T-helper 2 cell treated with Interferon-gamma antibody and Interleukin-4, amounts not matched to agents 5 μg/mL and 100 μg/mL, for 36 hours (primary cell): ENCODE measurements at places on chromosomes 1 and 21.

DNA sequence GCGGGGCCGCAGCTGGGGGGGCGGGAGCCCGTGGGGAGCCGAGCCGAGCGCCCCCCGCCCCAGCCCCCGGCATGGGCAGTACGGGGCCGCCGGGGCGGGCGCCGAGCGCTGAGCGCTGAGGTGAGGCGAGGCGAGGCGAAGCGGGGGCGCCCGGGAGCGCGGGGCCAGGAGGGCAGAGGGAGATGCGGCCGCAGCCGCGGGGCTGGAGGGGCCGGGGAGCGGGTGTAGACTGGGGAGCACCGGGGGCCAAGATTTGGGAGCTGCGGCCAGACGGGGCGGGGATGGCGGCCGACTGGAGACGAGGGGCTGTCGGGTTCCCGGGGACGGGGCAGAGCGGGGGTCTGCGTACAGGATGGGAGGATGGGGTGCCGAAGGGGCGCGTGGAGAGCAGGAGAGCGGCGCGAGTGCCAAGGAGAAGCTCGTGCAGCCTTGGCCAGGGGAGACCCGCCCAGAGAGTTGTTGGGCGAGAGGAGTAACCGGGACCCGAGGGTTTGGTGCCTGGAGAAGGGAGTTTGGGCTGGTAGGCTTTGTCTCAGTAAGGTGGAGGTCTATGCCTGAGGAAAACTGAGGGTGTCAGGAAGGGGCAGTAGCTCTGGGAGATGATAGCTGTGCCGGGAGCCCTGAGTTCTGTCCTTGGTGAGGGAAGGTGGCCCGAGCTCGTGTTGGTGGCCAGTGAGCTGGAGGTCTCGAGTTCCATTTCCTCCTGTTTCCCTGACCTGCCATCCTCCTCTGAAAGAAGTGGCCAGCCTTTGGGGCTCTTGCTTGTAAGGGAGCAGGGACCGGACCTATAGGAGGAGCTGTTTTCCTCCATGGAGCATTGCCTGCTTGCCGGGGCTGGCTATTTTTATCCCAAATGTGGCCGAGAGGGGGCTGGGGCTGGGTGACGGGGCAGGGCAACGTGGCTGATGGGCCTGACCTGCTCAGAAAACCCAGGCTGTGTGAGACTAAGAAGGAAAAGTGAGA lies 539 bp downstream of the ATP8B2 start:
- DNase-seq = no peak

GRCh38 chr1:16397120-16397519 lies 30.1 kb downstream of the SZRD1 start:
- no peak for DNase-seq

DNA sequence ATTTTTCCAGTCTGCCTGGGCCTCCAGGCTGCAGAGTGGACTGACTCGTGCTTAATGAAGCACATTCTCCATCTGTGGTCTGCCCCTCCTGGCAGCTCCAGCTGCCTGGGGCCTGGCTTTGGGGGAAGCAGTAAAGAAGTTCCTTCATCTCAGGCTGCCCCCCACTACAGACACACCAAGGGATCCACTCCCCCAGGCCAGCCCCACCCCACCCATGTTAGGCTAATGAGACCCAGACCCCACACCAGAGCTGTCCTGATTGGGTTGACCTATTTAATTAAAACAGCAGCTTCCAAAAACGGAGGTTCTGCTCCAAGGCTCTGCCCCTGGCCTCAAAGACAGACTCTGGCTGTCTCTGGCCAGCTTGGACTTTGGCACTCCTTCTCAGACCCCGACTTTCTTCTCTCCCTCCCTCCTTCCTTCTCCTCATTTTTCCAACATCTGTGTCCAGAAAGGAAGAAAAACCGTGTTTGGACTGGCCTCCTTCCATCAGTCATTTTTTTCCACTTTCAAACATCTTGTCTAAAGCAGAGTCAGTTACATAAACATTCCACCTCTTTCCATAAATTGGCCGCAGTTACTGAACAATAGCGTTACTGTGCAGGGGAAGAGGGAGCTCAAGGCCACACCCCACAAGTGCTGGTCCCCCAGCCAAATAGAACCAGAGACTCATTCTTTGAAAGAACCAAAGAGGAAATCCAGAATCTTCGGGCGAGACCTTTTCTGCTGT lies 29.7 kb downstream of the SERTAD4 start:
- DNase-seq = no peak

GRCh38 chr1:66248257-66248656 lies 285.7 kb upstream of the SGIP1 start:
- no peak for DNase-seq

GRCh38 chr1:72481420-72481970 lies 199.2 kb upstream of the NEGR1 start:
- DNase-seq = no peak

- no peak for DNase-seq
These were observed 4.6 kb downstream of the NBL1 start for GRCh38 chr1:19648689-19649088.

DNA sequence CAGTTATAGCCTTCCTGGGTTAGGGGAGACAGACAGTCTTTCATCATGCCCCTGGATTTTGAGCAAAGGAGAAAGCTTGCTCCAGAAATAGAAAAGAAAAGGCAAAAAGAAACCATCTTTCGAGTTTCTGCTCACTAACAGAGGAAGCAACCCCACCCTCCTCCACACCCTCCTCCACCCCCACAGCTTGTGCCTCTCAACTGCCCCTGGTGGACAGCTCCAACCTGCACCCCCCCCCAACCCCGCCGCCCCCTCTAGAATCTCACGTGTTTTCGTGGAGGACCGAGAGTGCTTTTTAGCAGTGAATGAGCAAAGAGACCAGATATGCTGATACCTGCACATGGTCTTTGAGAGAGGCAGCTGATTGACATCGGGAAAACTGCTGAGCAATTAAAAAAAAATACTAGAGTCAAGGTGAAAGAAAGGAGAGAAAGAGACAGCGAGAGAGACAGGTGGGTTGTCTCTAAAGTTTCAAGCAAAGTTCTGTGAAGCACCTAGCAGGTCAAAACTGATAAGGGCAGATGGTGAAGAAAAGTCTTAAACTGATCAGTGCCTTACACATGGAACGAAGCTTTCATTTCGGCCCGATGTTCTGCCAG lies 358.3 kb downstream of the KIF26B start:
- DNase-seq = no peak

DNA sequence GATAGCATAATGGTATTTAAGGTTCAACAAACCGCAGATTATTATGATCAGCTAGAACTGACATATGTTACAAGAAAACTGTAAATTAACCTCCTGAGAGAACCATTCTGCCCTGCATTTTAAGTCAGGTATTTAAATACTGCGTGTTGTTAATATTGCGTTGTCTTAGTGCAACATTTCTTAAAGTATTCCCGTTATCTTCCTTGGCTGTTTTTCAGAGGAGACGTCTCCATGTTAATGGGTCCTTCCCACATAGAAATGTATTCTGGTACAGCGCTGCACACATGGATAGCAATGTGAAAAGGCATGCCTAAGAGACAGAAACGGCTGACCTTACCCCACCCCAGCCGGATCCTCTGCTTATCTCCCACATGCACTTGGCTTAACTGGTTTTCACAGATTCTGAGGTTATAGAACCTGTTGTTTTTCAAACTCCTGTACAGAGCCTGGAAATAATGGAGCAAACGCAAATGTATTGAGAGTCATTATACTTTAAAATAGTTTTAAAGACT lies 22.8 kb upstream of the DEGS1 start:
- no peak for DNase-seq

DNA sequence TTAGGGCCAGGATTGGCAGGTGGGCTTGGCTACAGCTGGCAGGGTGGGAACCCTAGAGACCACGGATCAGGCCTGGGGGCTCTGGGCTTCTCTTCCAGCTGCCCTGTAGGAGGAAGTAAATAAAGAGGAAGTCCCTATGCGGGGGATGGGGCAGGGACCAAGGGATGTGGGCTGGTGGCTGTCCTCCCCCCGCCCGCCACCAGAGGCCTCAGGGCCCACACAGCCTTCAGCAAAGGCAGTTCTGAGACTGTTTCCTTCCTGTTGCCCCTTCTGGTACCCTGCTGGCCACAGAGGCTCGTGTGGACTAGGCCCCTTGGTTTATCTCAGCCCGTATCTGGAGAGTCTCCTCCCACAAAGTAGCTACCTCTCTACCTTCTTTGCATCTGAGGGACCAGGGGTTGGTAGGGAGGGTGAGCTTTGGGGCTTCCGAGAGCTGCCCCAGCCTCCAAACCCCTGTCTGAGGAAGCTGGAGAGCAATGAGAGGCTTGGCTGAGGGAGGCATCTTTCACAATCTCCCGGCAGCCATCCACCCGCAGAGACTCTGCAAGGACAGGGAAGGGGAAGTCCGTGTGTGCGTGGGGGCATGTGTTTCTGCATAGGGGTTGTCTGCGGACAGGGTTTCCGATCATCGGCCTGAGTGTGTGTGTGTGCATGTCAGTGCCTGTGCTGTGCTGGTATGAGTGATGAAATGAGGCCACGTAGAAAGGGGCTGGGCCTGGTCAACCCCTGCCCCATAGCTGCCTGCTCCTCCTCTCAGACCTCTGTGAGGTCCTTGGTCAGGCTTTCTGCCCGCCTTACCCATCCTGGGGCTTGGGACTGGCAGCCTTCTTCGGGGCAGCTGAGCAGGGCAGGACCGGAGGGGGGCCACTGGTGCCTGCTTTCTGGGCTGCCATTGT lies 12.5 kb downstream of the RPS6KA1 start:
- DNase-seq = peak; percentile 94

DNA sequence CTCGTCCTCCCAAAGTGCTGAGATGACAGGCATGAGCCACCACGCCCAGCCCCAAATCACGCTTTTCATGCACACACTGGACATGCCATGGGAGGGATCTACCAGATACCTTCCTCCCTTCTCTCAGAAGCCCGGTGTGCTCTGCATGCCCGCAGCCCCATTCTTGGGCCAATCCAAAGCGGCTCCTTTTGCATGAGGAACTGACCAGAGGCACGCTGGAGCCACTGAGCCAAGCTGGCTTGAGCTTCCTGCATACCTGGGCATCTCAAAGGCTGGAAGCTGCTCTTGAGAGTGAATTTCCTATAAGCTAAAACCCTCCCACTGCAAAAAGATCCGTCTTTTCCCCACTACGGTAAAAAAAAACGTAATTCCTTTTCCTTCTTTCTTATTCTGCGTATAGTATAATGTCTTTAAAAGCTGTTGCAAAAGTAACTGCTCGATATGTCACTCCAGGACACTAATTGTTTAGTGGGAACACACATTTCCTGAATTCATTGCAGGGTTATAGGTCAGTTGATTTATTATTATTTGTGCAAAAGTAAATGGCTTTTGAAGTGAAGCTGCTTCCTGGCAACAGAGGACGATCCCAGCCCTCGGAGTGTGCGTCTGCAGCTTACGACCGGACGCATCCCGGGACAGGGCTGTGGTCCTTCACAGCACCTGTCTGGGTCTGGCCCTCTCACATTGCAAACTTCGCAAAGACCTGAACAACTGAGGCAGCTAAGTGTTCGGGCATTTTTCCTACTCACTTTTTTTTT lies 61.8 kb upstream of the ETS2 start:
- no peak for DNase-seq

DNA sequence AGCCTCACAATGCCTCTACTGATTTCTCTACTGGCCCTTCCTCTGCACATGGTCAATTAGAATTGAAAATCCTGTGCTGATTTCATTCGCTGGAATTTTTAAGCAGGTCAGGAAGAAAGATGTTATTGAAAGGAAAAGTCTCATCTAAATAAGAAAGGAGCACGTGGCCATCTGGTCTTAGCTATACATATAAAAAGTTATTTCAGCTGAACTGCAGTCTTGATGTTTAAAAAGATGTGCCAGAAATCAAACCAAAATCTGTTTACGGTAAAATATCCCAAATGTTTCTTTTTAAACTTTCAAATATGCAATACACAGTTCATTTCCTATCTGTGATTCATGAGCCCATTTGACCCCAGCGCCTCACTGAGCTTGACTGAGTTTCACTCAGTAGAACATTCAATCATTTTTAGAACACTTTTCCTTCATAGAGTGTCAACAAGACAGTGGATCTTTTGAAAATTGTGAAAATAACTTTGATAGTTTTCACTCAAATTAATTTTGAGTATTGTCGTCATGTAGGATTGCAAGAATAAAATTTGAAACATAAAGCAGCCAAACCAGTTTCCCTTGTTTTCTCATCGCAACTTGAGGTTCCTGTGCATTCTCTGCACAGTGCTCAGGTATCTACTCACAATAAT lies 293.6 kb downstream of the PTPRC start:
- DNase-seq = no peak

GRCh38 chr1:224719716-224720115 lies 103.6 kb downstream of the CNIH3 start:
- no peak for DNase-seq

GRCh38 chr1:182143154-182143657 lies 81.7 kb upstream of the ZNF648 start:
- DNase-seq = peak; percentile 74

DNA sequence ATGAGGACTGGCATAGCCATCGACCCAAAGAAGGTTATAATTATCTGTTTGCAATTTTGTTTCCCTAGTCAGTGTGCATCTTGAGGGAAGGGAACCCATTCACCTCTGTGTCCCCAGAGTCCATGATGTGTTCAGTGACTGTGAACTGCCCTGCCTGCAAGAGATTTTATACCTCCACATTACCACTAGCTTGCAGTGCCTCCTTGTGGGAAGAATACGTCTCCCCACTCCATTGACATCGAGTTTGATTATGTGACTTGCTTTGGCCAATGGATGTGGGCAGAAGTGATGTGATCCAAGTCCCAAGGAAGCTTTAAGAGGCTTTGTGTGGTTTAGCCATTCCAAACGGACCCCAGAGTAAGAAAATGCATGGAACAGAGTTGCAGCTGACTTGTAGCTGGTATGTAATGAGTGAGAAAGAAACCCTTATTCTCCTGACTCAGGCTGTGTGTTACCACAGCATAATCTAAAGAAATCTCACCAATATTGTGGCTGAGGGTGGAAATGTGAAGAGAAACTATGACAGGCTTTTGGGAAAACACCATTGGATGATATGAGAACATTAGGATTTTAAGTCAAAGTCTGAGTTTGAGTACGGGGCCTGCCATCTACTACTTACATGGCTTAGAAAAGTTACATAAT lies 47.8 kb upstream of the NRDC start:
- no peak for DNase-seq

DNA sequence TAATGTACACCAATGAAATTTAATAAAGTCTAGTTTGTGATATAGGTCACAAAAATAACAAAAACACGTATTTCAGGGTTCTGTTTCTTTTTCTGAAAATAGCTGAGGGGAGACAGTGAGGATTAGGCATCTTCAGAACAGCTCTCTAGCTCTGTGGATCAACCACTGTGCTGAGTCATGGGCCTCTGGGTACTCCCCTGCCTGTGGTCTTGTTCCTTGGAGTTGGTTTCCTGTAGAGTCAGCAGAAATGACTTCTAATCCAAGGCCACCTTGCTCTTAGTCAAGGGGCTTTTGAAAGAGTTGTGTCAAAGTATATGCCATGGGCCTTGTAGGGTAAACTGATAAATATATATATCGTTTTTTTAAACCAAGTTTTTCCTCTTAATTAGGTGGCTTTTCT lies 141.8 kb upstream of the ZRANB2 start:
- no peak for DNase-seq

- DNase-seq = no peak
These were observed 196.9 kb upstream of the C8B start for GRCh38 chr1:57162607-57163261.

- no peak for DNase-seq
These were observed 146.6 kb downstream of the HHAT start for GRCh38 chr1:210475321-210475720.

DNA sequence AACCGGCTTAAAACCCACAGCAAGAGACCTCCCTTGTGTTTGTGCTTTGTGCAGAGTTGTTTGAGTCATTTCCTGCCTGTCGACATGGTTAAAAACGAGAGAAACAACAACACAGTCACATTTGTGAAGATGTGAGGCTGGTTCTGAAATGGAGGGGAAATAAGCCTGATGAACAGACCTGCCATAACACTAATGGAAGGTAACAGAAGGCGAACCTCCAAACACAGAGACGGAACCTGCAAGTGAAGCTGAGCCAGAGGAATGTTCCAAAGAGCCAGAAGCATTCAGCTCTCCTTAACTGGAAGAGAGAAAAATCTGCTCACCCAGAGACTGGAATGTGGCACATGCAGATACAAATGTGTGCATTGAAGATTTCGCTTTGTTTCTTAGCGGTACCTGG lies 53.2 kb upstream of the RAVER2 start:
- no peak for DNase-seq
